DMS153 (cell line): ENCODE measurements at places on chromosomes 11 and 22.

GRCh38 chr11:109606256-109606655, 184.3 kb downstream of the C11orf87 start:
- DNase-seq, result no peak

GRCh38 chr22:41762980-41763779, 37.3 kb upstream of the CCDC134 start:
- DNase-seq, result no peak

DNA sequence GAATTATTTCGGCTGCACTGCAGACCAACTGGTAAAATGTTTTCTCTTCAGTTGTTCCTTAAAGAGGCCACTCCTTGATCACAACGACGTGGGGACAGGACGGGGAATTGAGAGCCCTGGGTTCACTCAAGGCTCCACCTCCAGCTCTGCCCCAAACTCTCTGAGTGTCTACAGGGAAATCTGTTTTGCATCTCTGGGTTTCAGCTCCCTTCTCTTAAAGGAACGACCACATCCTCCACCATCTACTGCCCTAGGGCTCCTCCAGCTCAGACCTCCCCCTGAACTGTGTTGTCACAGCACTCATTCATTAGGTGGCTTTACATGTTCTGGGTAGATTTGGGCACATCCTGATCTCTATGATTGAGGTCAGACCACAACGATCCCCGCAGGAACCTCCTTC, 5.1 kb upstream of the PPFIA1 start:
- no peak for DNase-seq

DNA sequence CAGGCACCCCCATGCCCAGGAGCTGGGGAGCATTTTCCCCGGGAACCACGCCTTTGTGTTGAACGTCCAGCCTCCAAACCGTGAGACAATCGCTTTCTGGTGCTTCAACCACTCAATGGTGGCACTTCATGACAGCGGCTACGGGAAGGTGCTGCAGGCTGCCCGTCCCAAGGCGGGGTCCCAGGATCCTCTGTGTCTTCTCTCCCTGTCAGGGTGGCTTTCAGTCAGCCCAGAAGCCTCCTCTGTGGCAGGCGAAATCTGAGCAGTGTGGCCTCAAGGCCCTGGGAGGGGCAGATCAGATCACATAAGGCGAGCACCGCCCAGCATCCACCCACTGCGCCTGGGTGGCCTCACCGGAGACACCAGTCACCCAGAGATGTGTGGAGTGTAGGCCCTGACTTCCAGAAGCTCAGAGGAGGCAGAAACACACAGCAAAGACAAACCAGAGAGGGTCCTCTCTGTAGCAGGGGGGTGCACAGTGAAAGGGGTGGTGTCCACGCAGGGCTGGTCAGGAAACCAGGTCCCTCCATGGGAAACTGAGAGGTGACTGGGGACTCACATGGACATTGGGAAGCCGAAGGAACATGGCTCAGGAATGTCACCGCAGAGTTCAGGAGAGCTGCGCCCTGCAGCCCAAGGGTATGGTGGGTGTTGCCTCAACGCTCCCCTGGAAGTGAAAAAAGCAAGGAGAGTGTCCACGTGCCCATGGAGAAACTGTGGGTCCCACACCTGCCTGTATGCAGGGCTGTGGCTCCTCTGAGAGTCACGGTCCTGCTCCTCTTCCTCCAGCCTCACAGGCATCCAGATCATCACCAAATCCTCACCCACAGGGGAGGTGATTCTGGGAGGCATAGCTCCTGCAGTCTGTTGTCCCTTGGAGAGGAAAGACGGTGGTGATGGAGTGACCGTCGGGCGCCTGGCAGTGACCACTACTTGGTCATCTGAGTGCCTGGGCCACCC, 1420.7 kb downstream of the TBC1D22A start:
- DNase-seq, result no peak

- no peak for DNase-seq
Measured at GRCh38 chr22:17201285-17201945, 17.8 kb downstream of the ADA2 start.

DNA sequence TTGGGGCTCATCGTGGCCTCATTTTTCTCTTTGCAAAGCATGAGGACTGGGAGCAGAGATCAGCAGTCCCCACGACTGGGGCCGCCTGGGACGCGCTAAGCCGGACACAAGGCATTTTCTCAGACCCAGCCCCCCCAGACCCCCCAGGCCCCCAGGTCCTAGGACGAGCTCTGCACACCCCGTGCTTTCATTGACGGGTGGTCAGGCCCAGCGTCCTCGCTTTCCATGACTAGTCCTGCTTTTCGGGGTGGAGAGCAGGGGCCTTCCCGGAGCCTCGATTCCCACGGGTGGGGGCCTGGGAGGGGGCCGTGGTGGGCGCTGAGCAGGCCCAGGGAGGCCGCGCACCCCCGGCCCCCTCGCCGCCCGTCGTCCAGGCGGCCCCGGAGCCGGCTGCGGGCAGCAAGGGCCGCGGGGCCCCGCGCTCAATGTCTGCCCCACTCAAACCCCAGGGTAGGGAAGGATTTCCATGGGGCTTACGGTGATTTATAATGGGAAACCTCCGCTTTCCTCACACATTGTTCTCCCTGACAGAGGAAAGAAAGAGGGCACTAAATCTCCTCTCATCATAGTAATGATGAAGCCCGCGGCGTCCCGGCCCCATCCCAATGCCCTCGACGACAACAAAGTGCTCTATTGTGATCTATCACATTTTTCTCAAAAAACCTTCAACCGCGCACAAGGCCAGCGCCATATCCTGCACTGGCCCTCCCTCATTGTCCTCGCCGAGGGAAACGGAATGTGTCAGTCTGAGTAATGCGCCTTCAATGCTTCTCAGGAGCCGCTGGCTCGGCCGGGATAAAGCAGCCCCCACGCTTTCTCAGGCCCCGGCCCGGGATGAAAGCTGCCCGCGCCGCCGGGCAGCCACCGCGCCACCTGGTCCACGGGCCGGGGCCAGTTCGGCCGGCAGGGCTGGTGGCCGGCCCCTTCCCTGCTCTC, 10.4 kb upstream of the LINC01488 start:
- no peak for DNase-seq

GRCh38 chr22:37176464-37177061, 11.5 kb downstream of the C1QTNF6 start:
- no peak for DNase-seq

DNA sequence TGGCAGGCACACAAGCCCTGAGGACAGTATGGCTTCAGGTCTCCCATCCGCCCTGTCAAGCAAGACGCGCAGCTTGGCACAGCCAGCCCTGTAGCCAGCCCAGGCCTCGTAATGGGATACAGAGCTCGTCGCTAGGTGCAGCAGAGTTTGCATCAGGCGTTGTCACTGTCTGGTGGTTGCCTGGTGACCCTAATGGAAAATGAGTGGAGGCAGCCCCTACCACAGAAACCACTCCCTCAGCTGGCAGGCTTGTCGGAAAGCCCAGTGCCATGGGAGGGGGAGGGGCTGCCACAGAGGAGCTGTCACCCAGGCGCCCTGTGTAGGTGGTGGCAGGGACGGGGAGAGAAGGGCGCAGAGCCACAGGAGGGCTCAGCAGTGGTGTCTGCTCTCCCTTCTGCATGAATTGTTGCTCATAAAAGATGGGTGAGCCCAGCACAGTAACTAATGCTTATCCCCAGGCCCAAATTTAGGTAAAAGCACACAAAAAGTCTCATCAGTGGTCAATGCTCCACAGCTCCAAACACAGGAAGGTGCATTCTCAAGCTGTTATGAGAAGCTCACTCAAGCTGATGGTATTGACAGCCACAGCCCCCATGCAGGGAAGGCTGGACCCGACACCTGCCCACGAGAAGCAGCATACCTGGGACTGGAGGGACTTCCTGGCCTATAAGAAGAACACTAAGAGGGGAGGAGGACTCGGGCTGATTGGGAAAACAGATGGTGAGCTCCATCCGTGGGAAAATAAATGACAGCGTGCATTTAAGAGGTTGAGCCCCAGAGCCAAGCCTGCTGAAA, 164.6 kb downstream of the ETS1 start:
- DNase-seq, result peak; percentile 99

GRCh38 chr11:27720277-27720830, 20.1 kb upstream of the BDNF start:
- no peak for DNase-seq
